ENCODE measurements at places on chromosomes 1 and 21.

GRCh38 chr1:27363766-27364695 is 2.7 kb downstream of the MAP3K6 start:
- no peak for DNase-seq

GRCh38 chr1:225820522-225821120 is 10.7 kb downstream of the EPHX1 start:
- DNase-seq: no peak

GRCh38 chr1:39776400-39776713 is 5.2 kb upstream of the OXCT2 start:
- DNase-seq: no peak

GRCh38 chr1:221241592-221241991 is 362.3 kb downstream of the HLX start:
- DNase-seq: no peak

DNA sequence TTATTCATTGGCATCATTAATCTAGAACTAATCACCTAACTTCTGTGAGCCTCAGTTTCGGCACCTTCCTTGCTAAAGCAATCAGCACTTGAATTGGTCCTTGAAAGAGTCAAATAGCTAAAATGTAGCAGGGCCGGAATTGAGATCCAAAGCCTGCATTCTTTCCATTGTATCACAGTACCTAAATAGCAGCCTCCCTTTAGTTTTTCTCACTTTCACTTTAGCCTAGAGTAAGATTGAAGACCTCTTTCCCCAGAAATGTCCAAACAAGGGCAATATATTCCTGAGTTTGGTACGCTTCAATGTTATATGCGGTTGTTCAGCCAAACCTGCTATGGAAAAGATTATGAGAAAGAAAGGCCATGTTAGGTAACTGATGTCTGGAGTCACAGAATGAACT is 121.9 kb upstream of the BMP8A start:
- DNase-seq: no peak

DNA sequence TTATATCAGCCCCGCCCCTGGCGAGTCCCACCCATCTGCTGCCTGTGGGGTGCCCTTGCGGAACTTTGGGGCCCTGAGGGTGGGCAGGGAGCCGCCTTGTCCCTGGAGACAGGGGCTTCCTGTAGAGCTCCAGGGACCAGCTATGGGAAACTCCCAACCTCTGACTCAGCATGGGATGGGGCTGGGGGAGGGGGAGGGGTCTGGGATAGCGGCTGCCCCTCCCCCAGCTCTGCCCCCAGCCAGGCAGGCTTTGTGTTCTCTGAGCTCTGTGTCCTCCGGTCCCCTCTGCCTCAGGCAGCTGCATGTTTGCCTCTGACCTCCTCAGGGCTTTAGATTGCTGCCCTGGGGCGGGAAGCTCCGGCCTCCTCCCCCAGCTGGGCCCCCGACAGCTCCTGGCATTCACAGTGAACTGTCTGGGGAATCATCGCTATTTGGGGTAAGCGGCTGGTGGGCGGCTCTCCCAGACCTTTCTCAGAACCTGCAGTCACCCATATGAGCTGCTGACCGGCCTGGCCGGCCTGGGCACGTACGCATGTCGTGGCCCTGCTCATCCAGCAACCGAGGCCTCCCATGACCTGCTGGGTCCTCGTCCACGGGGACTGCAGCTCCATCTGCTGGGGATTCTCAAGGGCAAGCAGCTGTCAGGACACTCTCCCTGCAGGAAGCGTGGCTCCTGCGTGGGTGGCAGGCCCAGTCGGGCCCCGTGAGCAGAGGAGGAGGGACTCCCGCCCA is 17.1 kb downstream of the ARHGEF16 start:
- DNase-seq: no peak

GRCh38 chr1:116458695-116459094 is 85.7 kb downstream of the ATP1A1 start:
- DNase-seq: no peak

- no peak for DNase-seq
Measured at GRCh38 chr1:194215448-194215847, 1029.0 kb upstream of the B3GALT2 start.

GRCh38 chr1:118535901-118536300 is 350.9 kb upstream of the SPAG17 start:
- no peak for DNase-seq

GRCh38 chr1:187481581-187482148 is 652.9 kb downstream of the PLA2G4A start:
- DNase-seq: no peak

DNA sequence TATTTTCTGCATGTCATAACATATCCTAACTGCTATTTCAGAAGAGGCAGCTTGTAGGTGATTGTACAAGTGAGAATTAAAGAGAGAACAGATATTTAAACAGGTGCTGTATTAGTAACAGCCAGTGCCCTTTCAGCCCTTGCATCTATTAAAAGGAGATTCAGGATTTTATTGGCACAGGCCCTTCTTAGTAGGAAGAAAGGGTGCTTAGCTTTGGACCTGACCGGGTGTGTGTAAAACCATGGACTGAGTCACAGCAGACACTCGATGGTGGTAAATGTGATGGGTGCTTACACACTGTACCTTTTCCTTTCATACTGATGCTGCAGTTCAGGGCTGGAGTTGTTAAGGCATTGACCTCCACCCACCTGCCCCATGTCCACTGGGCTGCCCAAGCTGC is 12.7 kb upstream of the CD101 start:
- DNase-seq: no peak

DNA sequence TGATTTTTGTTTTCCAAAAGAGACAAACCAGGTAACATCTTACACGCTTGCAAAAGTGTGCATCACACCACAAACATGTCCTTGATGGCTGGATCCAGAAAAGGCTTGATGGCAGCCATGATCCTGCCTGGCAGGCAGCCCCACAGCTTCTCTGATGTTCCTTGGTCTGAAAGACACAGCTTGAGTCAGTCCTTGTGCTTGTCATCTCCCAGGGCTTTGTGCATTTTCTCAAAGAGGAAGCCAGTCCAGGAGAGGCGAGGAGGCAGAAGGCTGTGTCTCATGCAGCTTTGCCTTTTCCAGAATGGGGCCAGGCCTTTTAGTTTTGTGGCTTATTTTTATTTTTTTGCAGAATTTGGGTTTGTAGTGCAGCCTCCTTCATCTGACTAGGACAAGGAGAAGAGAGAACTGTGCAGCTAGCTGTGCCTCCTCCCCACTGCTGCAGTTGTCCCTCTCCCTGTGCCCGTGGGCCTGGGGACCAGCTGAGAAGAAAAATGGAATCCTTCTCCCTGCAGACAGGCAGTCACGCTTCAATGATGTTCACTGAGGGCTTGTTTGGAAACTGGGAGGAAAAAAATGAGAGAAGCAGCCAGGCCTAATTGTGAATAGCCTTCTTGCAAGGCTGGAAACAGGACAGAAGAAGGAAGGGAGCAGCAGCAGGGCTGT is 7.4 kb downstream of the FNDC5 start:
- DNase-seq: no peak

DNA sequence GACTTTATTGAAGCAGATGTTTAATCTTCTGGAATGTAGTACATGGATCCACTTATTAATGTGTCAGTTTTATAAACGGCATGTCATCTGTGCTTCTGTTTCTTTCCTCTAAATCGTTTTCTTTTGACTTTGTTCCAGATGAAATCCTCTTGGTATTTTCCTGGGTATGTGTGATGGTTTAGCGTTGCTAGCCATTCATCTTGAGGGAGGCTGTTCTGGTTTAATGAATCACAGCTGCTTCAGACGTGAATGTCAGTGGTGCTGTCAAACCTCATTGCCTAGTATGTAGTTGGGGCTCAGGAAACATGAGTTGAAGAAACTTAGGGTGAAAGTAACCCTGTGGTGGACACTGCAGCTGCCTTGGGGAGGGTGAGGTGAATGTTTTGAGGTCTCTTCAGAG is 33.2 kb downstream of the KCNK1 start:
- DNase-seq: no peak

- DNase-seq: no peak
Measured at GRCh38 chr1:96643519-96643918, 78.1 kb upstream of the PTBP2 start.

GRCh38 chr1:219744652-219745469 is 132.0 kb upstream of the ZC3H11B start:
- DNase-seq: no peak

DNA sequence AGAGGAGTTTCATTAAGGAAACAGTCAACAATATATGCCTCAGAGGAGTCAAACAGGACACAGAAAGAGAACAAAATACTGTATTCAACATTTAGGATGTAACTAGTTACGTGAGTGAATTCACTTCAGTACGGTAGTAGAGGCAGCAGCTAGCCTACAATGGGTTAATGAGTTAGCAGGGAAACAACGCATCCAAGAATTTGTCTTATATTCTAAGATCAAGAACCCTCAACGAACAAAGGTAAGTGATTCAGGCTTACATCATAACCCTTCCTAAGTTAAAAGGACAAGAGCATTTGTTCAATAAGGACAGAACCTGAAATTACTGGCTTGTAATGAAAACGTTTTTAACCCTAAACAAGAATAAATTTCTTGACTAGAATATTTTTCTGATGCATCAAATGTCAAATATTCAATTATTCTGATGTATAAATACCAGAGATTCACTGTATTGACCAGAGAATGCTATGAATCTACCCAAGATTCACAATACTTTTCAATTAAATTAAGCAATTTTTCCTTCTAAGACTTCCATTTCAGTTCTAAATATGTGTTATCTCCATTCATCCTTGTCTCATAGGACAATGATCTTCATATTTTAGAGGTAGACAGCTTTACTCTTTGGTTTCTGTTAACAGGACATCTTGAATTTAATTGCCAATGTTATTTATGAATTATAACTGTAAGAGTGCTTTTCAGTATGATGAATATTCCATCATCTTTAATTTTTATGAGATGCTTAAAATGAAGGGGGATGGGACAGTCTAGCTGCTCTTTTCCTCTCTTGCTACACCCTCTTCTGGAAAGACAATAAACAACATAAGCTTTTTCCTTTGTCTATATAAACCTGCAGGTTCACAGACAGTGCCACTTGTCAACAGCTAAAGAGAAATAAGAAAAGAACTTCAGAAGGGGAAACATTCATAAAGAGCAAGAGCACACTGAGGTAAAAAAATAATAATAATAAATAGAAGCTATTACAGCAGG is 209.5 kb downstream of the SMYD3 start:
- no peak for DNase-seq

DNA sequence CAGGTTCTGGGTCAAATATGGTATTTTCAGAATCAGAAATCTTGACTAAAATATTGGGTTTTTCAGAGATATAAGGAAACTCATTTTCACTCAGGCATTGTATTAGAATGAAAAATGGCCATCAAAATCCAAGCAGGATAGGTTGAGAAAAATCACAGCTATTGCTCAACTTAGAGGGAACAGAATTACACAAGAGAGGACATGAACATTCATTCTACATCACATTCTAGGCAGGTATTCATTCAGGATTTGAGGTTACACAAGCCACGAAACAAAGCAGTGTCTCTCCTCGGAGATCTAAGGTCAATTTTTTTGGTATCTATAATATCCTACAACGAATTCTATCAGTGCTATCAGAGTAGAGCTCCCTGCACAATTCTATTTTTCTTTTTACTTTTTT is 163.6 kb upstream of the HP1BP3 start:
- DNase-seq: no peak

GRCh38 chr1:4616831-4617465 is 37.5 kb upstream of the AJAP1 start:
- DNase-seq: no peak

GRCh38 chr1:225871359-225872074 is 10.7 kb downstream of the TMEM63A start:
- no peak for DNase-seq

DNA sequence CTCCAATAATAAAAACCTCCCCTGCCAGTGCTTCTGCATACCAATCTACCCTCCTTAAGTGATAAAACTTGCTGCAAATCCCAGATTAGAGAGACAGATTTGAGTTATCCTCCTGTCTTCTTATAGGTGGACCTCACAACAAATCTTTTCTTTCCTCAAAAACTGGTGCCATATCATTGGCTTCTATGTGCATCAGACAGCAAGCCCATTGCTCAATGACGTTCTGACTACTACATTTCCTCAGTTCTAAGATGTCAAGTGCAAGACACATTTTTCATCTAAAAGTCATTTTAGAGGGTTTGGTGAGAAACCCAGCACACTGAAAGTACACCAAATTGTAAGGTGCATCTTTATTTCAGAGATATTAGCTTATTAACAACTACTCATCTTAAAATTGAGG is 107.8 kb upstream of the VAV3 start:
- no peak for DNase-seq

- no peak for DNase-seq
Measured at GRCh38 chr1:200535605-200536004, 84.9 kb downstream of the KIF14 start.

- DNase-seq: peak; percentile 84
Measured at GRCh38 chr1:47437447-47438164, at the start of gene FOXD2. Gene FOXD2 (plus strand): TSS chr1:47438044. CDS start chr1:47438136, 92 bp downstream.

- no peak for DNase-seq
Measured at GRCh38 chr1:41611068-41611931, 126.8 kb upstream of the EDN2 start.

DNA sequence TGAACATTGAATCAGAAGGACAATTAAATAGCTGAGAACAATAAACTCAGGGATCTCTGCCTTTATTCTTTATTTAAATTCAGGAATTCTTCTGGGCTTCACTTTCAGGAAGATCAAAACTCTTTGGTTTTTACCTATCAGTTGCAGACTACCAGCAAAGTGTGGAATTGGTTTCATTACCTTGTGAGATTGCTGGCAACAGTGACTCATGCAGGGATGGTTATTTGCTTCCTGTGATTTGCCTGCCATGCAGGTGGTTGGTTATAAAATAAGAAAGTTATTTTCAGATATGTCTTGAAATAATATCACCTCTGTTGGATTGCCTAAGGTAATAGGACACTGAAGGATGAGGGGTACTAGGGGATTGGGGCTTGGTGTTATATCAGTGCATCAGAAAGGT is 204.6 kb downstream of the PTBP2 start:
- no peak for DNase-seq

GRCh38 chr1:196380316-196380715 is 227.9 kb downstream of the KCNT2 start:
- DNase-seq: no peak

DNA sequence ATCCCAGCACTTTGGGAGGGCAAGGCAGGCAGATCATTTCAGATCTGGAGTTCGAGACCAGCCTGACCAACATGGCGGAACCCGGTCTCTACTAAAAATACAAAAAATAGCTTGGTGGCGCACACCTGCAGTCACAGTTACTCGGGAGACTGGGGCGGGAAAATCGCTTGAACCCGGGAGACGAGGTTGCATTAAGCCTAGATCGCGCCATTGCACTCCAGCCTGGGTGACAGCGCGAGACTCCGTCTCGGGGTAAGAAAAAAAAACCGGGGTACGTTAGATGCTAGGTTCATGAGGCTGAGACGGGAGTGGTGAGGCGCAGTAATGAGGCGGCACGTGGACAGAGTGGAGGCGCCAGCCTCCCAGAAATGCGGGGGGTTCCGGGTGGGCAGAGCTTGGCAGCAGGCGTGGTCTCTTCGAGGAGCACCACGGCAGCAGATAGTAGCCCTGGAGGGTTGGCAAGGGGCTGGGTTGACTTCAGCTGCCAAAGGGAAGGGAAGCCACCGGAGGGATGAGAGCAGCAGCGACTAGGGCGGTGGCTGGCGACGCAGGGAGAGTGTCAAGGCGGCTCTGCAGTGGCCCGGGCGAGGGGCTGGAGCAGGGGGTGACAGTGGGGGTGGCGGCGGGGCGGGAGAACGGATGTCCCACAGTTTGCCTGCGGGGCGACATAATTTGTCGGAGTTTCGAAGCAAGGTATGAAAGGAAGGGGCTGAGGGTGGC is 832 bp downstream of the MRPL20 start:
- DNase-seq: no peak

Measured in stimulated activated CD4-positive, alpha-beta T cell treated with anti-CD3 and anti-CD28 coated beads, Interleukin-2, amount 100 ng/mL, for 4 hours (primary cell).